ENCODE measurements at places on chromosomes 5 and 9. TPM values are rescaled to one million over a fixed set of nuclear protein-coding genes. Genes with fewer than 3 reads are reported as not detected.

- no peak for DNase-seq
Measured at GRCh38 chr5:140145256-140145655, 19.5 kb downstream of the IGIP start.

RANBP3L gene
- 10.7 TPM for polyA plus RNA-seq

CEL gene
- polyA plus RNA-seq = 4.7 TPM

KYAT1 gene
- 22.9 TPM for polyA plus RNA-seq

GDA gene
- 0.58 TPM for polyA plus RNA-seq

- no peak for DNase-seq
Measured at GRCh38 chr9:89361816-89362646, 43.7 kb downstream of the SECISBP2 start.

GRCh38 chr5:131944702-131945550 is 537 bp downstream of the MEIKIN start:
- no peak for DNase-seq

IL4 gene
- not detected for polyA plus RNA-seq

UGCG gene
- 78.4 TPM for polyA plus RNA-seq

Measured in right renal pelvis (tissue), 4 donors.